Right ventricle myocardium inferior (tissue), 1 donor: ENCODE measurements at places on chromosomes 13 and 19.

DNA sequence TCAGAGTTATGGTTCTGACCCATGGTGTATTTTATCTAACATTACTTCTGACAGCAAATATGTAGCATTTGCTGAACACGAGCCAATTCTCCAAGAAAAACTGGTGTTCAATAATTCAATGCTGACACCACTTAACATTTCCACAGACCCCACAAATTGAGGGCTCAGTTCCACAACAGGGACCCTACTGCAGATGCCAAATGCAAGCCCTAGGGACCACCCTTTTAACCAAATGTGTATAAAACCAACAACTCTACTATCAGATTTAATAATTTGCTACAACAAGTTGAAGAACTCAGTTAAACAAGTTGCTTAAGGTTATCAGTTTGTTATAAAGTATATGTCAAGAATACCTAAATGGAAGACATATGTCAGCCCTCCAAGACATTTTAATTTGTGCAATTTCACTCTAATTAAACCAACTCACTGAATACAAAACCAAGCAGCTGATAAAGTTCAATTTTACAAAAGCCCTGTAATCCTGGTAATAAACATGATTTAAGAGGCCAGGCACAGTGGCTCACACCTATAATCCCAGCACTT is 6.7 kb downstream of the ZNF44 start:
- DNase-seq = no peak

DNA sequence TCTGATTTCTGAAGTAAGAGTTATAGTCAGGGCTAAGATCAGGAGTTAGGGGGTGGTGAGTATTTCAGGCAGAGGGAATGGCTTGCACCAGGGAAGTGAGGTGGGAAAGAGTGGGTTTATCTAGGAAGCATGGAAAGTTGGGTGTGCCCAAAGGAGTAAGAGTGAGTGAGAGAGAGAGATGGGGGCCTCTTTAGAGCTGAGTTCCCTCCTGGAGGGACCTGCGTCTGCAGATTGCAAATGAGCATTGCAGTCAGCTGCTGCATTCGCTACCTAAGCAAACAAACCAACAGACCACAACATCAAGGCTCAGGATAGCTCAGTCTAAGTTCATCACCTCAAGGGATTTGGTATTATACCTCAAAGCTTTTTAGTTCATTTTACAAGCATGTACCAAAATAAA is 405.8 kb downstream of the FGF9 start:
- DNase-seq = no peak

GRCh38 chr19:52936151-52936953 is 13.1 kb upstream of the ZNF888 start:
- DNase-seq = no peak

DNA sequence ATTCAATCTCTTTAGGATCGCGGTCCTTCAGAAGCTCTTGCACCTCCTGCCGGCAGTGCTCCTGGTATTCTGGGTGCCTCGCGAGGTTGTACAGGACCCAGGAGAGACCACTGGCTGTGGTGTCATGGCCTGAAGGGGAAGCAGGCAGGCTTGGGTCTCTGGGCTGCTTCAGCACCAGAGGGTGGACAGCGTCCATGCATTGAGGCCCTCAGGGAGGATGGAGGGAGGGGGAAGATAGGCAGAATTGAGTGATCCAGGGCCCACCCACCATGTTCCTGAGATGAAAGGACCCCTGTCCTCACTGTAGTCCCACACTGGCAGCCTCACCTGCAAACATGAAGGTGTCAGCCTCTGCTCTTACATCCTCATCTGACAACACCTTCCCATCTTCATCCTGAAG is 17.9 kb upstream of the OR10H5 start:
- DNase-seq = peak; percentile 45

- no peak for DNase-seq
These were observed 9.4 kb upstream of the AKT2 start for GRCh38 chr19:40294560-40294959.
